ENCODE measurements at places on chromosomes 7 and 10.

GRCh38 chr7:48259463-48260280, 88.4 kb downstream of the ABCA13 start:
- DNase-seq, result no peak

DNA sequence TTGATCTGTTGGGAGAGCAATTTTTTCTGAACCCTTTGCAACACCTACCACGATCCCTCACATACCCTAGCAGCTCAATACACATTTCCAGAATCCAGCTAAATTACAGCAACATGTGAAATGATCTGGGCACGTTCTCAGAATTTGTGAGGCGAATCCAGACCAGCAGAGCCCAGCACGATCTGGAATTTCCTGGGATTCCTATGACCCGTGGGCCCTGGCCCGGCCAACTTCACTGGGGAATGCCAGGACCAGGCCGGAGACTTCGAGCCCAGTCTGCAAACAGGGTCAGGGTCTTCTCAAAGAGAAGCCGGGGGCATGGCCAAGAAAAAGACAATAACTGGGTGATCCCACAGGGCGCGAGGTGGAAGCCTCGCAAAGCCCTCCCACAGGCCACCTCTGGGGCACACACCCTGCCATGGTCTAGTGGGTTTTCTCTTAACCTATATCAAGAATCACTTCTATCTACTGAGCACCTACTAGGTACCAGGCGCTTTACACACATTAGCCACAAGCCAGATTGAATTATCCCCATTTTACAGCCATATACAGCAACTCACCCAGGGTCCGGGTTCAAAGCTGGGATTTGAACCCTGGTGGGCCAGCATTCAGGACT, 33.8 kb downstream of the FAM53B start:
- DNase-seq, result no peak

GRCh38 chr7:163971-164881, 28.1 kb upstream of the FAM20C start:
- DNase-seq, result no peak

DNA sequence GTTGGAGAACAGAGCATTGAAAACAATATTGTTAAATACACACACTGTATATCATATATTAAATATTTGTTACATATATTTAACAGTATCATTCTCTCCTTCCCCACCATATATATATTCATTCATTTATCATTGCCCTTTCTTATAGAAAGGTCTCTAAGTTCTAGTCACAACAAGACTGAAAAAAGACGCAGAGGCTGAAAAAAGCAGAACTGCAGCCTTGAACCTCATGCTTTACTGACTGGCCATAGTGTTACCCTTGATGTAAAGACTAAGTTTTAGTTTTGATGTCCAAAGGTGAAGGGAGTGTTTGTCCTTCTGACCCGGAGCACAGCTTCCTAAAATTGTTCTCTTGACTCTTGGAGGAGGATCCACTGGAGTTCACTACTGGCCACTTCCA, 247.9 kb downstream of the PTEN start:
- DNase-seq, result no peak

GRCh38 chr10:131825960-131826650, 74.7 kb upstream of the PPP2R2D start:
- DNase-seq, result no peak

DNA sequence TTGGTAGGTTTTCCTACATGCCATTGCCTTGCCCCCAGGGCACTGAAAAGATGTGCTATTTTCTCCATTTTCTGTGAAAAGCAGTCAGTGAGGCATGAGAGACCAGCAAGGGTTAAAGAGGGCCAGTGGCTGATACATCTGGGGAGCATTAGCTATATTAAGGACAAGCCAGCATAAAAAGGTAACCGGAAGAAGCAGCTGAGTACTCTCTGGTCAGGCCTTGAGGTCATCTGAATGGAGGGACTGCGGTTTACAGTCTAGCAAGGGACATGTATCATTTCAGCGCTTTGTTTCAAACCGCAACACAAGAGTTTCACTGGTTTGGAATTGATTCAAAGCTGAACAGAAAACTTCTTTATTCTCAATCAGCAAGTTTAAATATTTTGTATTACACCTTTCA, 120.4 kb downstream of the EPDR1 start:
- no peak for DNase-seq
